ENCODE measurements at places on chromosomes 7 and 10.

DNA sequence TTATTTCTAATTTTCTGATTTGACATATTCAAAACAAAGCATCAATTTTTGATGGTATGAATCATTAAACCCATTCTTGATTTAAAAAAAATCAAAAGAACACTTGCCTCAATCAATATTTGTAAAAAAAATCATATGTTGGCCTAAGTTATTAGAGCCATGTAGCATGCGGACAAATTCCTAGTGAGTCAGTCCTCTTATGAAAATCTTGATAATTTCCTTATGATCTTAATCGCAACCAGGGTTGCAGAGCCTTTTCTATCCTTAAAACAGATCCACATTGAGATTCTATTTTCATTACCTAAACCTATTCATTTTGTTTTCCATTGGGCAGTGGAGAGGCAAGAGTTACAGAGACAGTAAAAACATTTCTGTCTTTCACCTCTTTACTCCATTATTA, 203.2 kb downstream of the ARL4A start:
- DNase-seq: no peak

DNA sequence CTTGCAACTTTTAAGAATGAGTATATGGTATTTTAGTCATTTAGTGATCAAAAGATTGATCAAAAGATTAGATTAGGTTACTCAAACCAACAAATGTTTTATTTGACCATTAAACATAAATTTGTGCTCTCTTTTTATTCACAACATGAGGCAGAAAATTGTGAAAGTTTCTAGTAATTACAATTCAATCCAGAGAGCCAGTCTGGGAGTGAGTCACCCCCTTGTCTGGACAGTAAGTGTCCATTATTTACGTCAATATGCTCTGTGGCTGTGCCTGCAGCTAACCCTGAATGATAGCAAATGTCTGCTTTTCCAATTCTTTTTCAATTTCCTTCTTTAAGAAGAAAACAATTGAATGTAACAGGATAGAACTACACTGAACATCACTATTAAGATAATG, 27.9 kb downstream of the GNG11 start:
- DNase-seq: no peak

DNA sequence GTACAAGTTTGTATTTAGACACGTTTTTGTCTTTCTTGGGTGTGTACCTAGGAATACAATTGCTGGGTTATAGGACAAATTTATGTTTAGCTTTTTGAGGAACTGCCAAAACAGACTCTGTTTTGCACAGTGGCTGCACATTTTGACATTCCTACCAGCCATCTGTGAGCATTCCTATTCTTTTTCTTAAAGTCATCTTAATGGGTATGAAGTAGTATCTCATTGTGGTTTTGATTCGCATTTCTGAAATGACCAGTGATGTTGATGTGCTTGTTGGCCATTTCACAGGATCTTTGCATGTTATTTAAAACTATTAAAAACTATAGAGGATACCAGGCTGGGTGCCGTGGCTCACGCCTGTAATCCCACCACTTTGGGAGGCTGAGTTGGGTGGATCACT, 32.6 kb upstream of the IL15RA start:
- DNase-seq: no peak

DNA sequence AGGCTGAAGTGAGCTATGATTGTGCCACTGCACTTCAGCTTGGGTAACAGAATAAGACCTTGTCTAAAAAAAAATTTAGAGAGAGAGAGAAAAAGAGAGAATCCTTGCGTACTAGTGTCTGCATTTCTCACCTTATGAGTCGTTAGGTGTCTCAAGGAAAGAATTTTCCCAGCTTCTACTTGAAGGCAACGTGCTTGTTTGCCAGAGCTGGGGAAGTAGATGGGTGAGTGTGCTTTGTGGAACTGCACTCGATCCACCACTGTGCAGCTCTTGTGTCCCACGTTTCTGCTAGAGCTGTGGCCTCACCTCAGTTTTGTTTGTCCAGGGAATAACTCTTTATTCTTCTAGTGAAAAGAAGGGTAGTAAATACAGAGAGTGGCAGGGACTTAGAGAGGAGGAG, 38.9 kb downstream of the HDAC9 start:
- no peak for DNase-seq

GRCh38 chr10:43194859-43195258, 56.6 kb downstream of the CSGALNACT2 start:
- DNase-seq: no peak

- DNase-seq: no peak
Measured at GRCh38 chr10:120286280-120286679, 170.7 kb upstream of the PLPP4 start.

DNA sequence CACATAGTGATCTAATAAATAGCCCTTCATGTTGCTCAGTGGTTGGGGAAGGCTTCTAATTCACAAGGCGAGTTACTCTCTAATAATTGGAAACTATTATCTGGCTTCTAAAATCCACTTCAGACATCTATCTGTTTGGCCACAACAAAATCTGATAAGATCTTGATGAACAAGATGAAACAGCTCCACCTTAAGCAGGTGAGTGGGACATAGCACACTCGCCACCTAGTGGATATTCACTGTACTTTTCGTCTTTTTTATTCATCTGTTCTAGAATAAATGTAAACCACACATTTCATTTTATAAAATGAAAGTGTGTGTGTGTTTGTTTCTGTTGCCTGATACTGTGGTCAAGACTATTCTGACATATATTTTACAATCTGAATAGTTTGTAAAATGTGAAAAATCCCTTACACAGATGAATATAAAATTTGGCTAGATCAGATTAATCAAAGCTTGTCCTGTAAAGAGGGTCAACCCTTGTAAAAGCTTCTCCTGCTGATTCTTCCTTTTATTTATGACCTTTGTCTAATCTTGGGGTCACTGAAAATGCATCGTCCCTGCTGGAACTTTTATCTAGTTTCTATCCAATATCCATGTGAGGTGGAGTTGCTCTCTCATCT, 26.5 kb upstream of the CNTNAP2 start:
- DNase-seq: no peak

DNA sequence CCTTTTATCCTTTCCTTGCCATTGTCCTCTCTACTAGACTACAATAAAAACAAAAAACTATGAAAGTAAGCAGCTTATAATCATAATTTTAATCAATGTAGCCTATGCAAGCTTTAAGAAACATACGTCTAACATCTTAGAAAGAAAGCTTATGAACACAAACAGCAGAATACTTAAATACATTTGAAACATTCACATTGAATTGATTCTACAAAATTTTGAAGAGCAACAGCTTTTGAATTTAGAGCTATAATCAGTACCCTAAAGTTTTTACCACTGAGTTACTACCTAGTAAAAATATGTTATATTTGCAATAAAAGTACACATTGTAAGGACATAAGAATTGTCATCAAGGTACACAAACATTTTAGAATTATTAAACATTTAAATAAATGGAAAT, 7.2 kb downstream of the MEOX2 start:
- DNase-seq: no peak

Data from nucleus accumbens (tissue), 56 donors.